Activated T-cell treated with anti-CD3 and anti-CD28 coated beads, Interleukin-2, amount 50 U/mL, for 1 hour (primary cell): ENCODE measurements at places on chromosomes 2 and 18.

DNA sequence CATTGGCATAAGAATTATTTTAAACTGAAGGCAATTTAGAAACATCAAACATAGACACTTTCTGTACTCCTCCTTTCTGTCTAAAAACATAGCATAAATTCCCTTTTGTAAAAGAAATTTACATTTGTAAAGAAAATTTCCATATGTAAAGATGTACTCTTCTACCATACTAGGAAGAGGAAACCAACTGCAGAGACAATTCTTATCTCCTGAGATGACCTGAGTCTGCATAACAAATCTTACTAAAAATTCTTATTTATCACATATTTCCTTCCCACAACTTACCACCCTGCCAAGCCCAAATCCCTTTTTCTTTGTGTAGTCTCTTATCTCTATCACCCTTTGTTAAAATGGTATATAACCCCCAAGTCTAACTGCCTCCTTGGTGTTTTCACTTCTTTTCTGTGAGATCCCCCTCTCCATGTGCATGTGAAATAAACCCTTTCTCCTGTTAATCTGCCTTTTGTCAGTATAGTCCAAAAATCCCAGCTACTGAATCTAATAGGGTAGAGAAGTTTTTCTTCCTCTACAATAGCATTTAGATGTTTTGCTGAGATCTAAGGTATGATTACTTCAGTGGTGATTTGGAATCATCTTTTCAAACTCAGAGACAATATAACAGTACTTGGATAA lies 81.0 kb downstream of the CHN1 start:
- DNase-seq = no peak

- no peak for DNase-seq
These were observed 316.8 kb upstream of the KCNH7 start for GRCh38 chr2:163155279-163155883.

GRCh38 chr2:168277276-168277675 lies 29.9 kb upstream of the STK39 start:
- DNase-seq = no peak

GRCh38 chr2:127790694-127791529 lies 20.1 kb downstream of the WDR33 start:
- no peak for DNase-seq

GRCh38 chr2:240507778-240508251 lies 50.0 kb downstream of the ANKMY1 start:
- peak; percentile 12 for DNase-seq

DNA sequence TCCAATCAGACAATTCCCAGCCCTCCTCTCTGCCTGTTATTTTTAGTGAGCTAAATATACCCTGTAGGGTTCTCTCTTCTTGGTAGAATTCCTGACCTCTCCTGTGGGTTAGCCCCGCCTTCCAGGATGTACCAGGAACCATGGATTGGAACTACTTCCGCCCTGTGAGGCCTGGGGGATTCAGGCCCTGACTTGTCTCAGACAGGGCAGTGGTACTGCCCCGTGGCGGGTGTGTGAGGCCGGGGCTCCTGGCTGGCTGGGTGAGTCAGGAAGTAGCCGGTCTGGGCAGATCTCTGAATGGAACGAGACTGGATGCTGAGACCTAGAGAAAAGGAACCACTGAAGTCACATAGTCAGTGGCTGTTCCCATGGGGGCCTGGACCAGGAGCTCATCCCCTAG lies 50.5 kb downstream of the DYSF start:
- DNase-seq = no peak

GRCh38 chr18:54973046-54973445 lies 13.8 kb upstream of the CCDC68 start:
- no peak for DNase-seq

GRCh38 chr2:68766376-68766845 lies 31.8 kb downstream of the ARHGAP25 start:
- peak; percentile 63 for DNase-seq

DNA sequence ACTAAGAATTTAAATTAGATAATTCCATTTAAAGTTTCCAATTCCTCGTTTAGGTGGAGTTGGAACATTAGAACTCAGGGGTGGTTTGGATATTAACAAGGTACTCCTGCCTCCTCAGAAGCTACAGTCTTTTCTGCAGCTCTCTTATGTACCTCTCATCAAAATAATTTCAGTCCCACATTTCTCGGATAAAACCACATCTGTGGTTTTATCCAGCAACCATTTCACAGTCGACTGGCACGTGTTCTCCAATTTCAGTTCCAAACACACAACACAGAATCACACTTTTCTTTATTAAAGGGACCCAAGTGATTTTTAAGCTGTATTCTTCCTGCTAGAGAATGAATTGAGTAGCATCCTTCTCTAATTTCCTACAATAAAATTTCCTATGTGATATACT lies 22.7 kb upstream of the NFU1 start:
- no peak for DNase-seq

- no peak for DNase-seq
These were observed 2.9 kb upstream of the TMSB10 start for GRCh38 chr2:84902526-84902925.

DNA sequence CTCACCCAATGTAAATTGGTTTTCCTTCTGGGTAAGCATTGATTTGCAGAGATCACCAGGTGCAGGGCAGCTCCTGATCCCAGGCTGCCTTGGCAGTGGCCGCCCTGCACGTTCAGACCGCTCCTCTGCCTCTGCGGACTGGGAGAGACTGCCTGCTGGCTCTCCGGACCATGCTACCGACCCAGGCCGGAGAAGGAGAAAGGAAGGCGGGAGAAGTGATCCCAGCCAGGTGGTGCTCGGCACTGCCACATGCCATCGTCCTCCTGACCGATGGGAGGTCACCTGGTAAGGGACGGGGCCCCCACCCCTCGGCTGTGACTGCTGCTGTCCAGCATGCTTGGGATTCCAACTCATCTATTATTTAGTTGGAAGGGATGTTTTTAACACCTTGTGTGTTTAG lies 108.1 kb upstream of the POU3F3 start:
- no peak for DNase-seq

- DNase-seq = no peak
These were observed 201.8 kb upstream of the GULP1 start for GRCh38 chr2:188089901-188090300.

DNA sequence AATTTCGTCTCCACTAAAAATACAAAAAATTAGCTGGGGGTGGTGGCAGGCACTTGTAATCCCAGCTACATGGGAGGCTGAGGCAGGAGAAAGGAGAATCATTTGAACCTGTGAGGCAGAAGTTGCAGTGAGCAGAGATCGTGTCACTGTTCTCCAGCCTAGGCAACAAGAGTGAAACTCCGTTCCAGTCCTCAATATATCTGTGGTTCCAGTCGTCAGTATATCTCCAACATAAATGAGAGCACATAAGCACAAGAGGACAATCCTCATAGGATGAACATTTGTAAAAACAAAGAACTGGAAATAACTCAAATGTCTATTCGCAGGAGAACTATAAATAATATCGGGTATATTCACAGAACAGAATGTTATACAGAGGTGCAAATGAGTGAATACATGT lies 13.1 kb upstream of the PLEK start:
- no peak for DNase-seq

- no peak for DNase-seq
These were observed 55.0 kb downstream of the ARHGAP25 start for GRCh38 chr2:68789603-68790002.

DNA sequence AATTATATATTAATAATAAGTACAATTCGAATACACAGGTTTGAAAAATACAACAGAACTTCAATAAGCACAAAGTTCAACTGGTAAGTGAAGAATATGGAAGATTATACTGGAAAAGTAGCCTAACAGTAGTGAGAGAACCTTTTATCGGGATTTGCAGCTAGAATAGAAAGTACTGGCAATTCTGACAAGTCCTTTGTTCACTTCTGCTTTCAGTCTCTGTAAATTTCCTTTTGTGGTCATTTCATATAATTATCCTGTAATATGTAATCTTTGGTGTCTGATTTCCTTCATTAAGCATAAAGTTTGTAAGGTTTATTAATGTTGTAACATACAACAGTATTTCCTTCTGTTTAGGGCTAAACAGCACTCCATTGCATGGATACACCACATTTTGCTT lies 67.2 kb downstream of the CUL3 start:
- DNase-seq = no peak

GRCh38 chr2:211690736-211691135 lies 847.9 kb downstream of the ERBB4 start:
- DNase-seq = no peak

DNA sequence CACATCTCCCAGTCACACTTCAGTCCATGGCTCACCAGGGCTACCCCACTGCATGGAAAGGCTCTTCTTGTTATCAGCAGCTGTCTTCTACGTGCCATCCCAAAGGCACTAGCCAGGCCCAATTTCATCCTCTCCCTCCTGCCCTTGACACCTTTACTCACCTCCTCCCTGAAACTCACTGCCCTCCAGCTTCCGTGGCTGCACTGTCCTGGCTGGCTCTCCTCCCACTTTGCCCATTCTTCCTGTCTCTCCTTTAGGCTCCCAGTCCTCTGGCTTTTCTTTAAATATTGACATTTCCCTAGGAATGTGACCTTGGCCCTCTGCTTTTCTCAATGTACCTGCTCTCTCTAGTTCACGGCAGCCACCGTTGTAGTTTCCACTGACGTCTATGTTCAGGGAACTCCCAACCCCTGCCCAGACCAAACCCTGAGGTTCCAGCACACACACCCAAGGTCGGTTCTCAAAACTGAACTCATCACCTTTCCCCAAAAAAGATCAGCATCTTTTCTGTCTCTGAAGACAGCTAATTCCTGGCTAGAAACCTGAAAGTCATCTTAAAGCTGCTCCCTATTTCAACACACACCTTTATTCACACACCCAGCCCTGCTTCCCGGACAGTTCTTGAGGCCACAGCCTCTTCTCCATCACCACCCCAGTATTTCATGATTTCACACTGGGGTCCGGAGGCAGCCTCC lies 36.7 kb downstream of the WDFY1 start:
- no peak for DNase-seq

DNA sequence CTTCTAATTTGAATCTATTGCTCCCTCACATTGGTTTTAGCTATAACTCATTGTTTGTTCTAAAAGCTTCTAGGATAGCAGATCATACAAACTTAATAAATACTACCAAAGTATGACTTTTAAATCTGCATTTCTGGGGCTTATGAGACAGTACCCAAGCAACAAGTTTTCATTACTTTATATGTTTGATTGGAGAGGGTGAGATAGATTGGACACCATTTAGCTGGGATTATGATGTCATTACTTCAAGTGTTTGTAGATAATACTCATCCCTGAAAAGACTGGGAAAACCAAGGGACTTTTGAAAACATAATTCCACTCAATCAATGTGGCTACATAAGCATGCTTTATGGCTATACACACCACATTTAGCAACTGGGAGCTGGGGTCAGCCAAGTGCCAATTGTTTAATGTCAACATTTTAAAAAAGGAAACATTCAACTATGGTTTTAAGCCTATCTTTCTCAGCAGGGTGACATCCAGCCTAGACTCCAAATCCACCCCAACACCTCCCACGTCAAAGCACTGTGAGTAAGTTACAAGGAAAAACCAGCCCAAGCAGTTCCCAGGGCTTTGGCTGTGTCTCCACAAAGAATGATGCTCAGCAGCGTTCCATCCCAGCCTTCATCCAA lies 119.9 kb downstream of the ETAA1 start:
- no peak for DNase-seq

DNA sequence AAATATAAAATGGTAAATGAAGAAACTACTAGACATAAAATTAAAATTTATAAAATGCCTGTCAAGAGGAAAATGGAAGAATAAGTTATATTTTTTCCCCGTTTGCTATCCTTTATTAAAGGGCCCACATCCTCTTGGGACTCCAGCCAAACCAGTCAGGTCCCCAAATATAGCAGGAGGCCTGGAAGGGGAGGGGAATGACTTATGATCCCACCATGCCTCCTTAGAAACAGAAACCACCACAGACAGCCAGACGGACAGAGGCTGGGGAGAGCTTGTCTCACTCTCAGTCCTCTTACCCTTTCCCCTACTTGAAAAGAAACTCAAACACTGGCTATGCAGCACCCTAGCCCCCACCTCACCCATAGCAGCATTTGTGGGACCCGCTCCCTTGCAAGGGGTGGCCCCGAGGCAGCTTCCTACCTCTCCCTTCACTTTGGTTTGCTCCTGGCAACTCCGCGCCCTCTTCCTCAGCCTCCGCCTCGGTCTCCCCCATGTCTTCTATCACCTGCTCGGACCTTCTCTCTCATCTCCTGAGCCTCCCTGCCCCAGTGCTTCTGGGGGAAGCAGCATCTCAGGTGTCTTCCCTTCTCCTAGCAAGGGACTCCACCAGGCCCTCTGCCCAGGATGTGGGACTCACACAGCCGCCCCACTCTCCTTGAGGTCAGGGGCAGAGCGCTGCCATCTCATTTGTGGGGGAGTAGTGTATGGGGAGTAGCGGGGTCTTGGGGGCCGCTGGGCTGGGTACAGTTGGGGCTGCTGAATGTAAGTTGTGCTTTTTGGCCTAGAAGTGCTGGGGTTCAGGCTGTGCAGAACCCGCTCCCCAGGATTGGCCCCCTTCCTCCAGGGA lies 37.4 kb upstream of the ANKRD62 start:
- no peak for DNase-seq

DNA sequence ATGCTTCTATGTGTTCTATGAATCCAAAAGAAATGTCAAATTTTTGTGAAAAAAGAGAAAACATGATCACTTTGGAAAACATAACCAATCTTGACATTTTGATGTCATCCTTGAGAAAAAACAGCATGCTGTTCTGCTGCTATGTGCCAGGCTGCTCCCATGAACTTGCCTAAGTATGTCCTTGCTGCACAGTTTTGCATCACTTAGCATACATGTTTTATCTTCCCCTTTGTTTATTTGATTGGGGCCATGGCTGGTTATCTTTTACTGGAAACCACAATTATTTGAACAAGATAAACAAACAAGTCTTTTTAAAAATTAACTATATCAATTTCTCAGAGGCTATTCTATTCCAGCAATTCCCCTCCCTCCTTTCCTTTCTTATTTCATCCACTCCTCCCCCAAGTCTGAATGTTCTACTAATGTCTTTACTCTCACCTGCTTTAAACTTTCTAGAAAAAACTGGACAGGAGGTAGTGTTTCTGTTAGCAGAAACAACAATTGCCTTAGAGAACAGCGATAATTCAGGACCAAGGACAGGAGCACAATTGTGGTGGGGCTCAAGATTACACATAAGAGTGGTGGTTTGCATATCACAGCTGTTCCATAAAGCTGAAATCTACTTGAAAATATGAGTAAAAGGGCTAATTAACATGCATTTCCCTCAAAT lies 6.7 kb downstream of the AOX1 start:
- no peak for DNase-seq

- DNase-seq = peak; percentile 56
These were observed 580 bp downstream of the NEDD4L start for GRCh38 chr18:58044370-58045241.

DNA sequence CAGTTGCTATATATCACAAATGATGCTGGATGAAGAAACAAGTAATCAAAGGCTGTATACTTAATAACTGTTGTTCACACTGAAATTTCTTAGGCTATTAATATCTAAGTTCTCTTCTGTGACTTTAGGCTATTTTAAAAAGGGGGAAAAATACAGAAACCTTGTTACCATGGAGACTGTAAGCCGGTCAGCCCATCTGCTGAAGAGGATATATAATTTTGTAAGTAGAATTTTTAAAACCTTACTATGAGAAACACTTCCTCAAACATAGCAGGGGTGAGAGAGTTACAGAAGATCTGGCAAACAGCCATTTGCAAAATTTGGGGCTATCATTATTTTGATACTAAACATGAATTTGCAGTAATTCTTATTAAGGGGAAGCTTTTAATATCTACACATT lies 27.8 kb downstream of the CACNB4 start:
- DNase-seq = no peak

- no peak for DNase-seq
These were observed 150.8 kb downstream of the MEMO1 start for GRCh38 chr2:31859959-31860358.

GRCh38 chr2:164835302-164835701 lies 6.3 kb downstream of the COBLL1 start:
- no peak for DNase-seq

GRCh38 chr2:66888791-66889631 lies 454.1 kb downstream of the MEIS1 start:
- no peak for DNase-seq
